ENCODE measurements at places on chromosomes 16 and 17. TPM values are rescaled to one million over a fixed set of nuclear protein-coding genes. Genes with fewer than 3 reads are reported as not detected.
A peak's percentile ranks its signal among the peaks of the same experiment; 100 is the strongest.

Gene TEX14
- 0.20 TPM for total RNA-seq

- no peak for DNase-seq
These were observed 39.7 kb downstream of the NACA2 start for GRCh38 chr17:61551255-61551742.

DNA sequence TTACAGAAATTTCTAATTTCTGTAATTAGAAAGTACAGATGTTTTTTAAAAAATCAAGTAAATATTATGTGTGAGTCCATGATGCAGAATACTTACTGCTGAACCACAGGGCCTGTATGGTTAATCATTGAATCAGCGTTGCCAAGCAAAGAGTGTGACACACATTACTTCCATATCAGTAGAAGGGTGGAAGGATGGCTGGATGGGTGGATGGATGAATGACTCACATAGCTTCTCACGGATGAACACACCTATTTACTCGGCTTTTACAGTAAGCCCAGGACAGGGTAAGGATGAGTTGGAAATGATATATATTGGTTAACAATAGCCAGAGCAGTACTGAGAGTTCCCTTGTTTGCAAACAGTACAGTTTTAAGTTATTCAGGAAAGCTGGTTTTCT, 495.9 kb upstream of the RBFOX1 start:
- no peak for DNase-seq

DNA sequence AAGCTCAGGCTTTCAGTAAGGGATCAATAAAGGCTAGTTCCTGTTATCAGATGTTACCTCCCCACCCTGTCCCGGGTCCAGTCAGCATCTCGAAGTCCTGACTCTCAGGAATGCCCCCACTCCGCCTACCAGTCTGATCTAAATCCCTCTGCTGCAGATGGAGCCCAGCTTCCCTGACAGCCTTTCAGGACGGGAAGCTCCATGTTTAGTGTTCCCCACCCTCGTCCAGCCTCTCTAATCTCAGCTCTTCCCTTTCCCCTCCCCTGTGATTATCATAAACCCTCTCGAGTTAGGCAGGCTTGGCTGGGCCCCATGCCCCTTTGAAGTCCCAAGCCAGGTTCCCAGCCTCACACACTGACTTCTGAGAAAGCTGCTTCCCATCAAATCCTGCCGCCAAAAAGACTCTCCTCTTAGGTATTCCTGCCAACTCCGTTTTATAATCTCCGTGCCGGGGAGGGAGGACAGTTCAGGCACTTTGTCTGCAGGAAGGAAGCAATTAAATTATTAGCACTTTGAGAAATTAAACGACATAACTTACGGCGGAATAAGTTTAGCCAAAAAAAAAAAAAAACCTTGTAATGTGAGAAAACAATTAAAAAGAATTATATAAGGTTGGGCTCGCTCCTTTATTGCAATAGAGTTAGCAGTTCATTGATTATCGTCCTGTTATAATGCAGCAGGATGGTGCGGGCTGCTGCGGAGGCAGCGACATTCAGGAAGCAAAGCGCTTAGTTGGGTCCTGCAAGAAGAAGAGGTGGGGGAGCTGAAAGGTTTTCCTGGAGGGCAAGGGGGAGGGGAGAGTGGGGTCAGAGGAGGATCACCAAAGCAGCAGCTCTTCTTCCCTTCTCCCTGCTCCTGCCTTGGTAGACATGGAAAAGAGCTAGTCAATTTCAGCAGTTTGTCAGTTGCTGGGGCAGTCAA, 16.8 kb upstream of the ETV4 start:
- DNase-seq: no peak

- no peak for DNase-seq
These were observed 90.7 kb downstream of the TIMM22 start for GRCh38 chr17:1087381-1088241.

Gene RPL19
- total RNA-seq: 877 TPM

- peak; percentile 27 for DNase-seq
These were observed 2.8 kb upstream of the MMP15 start for GRCh38 chr16:58022601-58023371.

Gene CACNA1H
- total RNA-seq: 161 TPM

- no peak for DNase-seq
These were observed 2.3 kb upstream of the NCBP3 start for GRCh38 chr17:3848229-3848835.

GRCh38 chr16:49593424-49594040, 219.9 kb downstream of the C16orf78 start:
- DNase-seq: no peak

DNA sequence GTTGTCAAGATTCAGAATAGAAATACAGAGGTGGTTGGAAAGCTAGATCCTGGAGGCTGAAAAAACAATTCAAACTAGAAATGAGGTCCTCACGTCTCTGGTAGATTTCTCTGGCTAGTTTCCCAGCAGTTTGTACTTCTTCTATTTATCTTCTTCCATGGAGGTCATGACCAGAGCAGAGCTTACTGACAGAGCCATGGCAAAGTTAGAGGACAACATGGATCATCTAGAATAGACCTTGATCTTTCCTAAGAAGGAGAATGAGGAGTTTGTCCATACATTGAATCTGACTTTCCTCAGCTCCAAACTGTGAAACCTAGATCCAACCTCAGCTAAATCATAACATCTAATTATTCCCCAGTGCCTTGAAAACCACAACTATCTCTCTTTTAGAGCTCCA, 900.8 kb upstream of the GOT2 start:
- DNase-seq: no peak

- peak; percentile 36 for DNase-seq
These were observed 1.2 kb downstream of the HAS3 start for GRCh38 chr16:69106491-69107315.

- no peak for DNase-seq
These were observed 67.8 kb upstream of the AXIN2 start for GRCh38 chr17:65629234-65629690.

Gene ATP2A1
- 4.5 TPM for total RNA-seq

DNA sequence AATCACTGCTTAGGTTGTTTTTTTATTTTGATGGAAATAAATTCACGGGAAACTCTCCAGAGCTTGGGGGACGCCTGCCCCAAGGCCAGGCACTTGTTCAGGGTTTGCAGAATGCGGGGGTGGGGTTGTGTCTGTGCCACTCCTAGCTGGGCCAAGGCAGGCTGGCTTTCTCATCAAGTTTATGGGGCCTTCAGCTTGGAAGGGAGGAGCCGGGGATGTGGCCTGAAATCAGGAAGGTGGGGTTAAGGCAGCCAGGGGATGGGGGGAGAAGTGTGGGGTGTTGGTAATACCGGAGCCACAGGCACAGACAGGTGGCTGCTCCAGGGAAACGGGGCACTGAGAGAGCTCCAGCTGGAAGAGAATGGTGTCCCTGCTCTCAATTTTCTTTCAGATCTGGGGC, 1.7 kb upstream of the CHAD start:
- no peak for DNase-seq

GRCh38 chr16:47134550-47134949, 9.2 kb downstream of the NETO2 start:
- DNase-seq: no peak
